ENCODE measurements at places on chromosomes 12 and 14.

DNA sequence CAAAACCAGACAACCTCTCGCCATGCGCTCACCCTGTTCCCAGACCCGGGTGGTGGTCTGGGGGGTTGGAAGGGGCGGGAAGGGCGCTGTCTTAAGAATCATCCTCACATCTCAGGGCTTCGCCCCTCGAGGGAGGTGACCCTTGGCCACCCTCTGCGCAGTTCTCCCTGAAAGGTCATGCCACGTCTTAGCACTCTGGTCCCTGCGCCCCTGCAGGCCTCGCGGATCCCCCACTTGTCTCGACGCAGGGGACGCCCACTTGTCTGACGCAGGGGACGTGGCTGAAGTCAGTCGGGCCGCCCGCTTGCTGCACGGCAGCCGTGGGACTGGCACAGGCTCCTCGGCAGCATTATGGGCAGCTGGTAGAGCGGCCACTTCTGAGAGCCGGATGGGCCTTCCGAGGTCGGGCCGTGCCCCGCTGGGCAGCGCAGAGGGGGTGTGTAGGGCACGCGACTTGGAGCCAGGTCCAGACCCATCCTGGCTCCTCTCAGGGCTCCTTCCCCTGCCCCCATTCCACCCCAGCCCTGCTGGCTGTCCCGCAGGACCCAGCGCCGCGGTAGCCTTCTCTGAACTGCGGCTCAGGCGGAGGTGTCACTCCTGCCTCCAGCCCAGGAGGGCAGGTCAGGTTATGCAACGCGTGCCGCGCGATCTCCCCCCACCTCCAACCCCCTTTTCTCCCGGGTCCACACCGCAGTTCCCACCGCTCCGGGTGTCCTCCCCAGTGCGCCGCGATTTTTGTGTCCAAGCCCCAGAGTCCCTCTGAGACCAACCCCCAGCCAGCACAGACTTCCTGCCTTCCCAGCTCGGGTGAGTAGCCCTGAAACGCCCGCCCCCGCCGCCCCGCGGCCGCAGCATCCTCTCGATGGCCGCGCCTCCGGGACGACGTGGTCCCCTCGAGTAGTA lies 40.9 kb upstream of the CAPRIN2 start:
- DNase-seq: no peak

- DNase-seq: peak; percentile 45
Observed at GRCh38 chr12:27861428-27862167, 81.6 kb upstream of the MANSC4 start.

- no peak for DNase-seq
Observed at GRCh38 chr12:7376196-7376595, 67.8 kb downstream of the CD163L1 start.

GRCh38 chr12:21526721-21527345 lies 737 bp downstream of the SPX start:
- DNase-seq: no peak

DNA sequence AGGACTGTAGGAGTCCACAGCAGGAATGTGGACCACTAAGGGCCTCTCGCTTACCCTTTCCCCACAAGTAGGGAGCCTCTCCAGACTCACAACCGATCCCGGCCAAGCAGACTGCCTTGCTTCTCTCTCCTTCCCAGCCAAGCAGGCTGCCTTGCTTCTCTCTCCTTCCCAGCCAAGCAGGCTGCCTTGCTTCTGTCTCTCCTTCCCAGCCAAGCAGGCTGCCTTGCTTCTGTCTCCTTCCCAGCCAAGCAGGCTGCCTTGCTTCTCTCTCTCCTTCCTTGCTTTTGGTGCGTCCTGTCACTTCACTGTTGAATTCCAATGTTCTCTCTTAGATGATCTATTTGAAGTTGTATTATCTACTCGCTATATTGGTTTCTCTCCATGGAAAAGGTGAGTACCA lies 32.6 kb upstream of the CCND2 start:
- DNase-seq: no peak

- no peak for DNase-seq
Observed at GRCh38 chr12:55673638-55674037, 34.1 kb downstream of the ITGA7 start.

GRCh38 chr12:48980953-48981756 lies 3.0 kb downstream of the WNT1 start:
- no peak for DNase-seq

DNA sequence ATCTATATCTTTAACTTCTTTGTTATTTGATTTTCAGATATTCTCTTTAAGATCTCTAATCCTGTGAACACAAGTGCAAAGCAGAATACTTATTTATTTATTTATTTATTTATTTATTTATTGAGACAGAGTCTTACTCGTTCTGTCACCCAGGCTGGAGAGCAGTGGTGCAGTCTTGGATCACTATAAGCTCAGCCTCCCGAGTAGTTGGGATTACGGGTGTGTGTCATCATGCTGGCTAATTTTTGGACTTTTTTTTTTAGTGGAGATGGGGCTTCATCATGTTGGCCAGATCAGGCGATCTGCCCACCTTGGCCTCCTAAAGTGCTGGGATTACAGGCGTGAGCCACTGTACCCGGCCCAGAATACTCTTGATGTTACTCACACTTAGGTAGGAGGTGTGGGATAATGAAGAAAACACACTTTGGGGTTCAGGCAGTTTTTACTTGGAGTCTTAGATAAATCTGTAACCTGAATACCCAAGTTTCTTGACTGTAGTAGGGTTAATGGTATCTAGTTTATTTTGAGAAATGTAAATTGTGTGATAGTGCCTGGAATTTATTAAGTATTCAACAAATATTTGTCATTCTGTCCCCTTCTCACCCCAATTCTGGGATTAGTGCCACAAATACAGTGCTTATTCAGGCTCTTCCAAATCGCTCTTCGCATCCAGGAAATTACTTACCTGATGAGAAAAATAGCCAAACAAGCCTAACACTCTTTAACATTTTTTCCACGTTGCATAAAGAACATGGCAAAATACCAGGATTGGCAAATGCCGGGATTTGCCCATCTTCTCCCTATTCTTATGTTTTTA lies 33.0 kb downstream of the METAP2 start:
- no peak for DNase-seq

DNA sequence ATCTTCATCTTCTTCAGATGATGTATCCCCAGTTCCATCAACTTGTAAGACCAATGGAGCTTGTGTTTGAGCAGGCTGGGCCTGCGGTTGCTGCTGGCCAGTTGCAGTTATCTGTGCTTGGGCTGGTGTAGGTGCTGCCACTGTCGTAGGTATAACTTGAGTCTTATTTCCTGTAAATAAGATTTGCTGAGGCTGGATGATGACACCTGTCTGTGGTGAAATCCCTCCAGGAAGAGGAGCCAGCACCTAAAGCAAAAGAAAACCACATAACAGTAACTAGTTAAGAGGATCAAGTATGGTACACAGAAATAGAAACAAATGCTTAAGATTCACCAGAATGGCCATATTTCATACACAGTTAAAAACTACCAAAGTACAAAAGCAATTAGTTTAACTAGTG lies 28.2 kb downstream of the GTF2A1 start:
- DNase-seq: no peak

GRCh38 chr12:107284692-107285091 lies 191.3 kb upstream of the CRY1 start:
- no peak for DNase-seq

DNA sequence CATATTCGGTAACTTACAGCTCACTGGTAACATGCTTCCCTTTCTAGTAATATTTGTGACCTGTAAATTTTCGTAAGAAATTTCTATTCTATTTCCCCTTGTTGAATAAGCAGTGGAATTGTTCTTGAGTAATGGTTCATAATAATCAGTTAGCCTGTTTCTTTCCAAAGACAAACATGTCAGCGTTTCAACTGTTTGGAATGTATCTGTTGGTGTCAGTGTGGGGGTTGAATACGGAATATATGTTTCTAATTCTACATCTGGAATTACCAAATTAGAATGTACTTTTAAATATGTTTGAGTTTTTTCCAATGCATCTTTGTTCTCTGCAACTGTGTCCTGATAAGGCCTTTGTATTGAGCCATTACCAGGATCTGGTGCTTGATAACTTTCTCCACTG lies 2.0 kb downstream of the BBS10 start:
- no peak for DNase-seq

DNA sequence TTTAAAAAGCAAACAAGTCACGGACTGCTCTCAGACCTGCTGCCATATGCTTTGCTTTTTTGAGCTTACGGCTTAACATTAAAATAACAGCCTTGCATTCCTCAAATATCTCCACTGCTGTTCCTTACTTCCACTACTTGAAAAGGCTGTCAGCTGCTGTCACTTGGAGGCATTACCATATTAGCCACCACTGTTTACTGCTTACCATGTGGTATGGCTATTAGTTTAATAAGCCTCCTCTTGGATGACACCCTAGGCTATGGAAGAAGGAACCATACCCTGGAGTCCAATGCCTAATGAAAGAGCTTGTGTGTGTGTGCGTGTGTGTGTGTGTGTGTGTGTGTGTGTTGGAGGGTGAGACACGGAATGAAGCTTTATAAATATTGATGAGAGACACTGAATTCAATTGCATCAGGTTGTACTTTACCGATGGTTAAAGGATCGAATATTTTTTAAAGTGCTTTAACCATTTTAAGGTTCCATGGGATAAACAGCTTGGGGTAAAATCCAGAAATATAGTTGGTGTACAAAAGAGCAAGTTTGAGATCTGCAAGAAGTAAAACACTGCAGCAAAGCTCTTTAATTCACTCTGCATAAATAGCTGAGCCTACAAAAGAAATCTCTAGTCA lies 174.5 kb downstream of the TTC7B start:
- no peak for DNase-seq

DNA sequence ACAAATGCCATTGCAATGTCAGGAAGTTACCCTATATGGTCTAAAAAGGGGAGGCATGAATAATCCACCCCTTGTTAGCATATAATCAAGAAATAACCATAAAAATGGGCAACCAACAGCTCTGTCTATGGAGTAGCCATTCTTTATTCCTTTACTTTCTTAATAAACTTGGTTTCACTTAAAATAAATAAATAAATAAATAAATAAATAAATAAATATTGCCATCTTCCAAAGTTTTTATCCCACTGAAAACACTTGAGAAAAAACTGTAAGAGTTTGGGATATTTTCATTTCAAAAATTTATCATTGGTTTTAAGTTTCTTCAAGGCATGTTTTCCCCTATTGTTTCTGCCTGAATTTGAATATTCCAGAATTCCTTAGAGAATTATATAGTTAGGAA lies 89.8 kb downstream of the SYT10 start:
- DNase-seq: no peak

- DNase-seq: no peak
Observed at GRCh38 chr14:22520796-22521195, 68.2 kb downstream of the DAD1 start.

GRCh38 chr12:2531371-2531770 lies 263.4 kb upstream of the FKBP4 start:
- no peak for DNase-seq

DNA sequence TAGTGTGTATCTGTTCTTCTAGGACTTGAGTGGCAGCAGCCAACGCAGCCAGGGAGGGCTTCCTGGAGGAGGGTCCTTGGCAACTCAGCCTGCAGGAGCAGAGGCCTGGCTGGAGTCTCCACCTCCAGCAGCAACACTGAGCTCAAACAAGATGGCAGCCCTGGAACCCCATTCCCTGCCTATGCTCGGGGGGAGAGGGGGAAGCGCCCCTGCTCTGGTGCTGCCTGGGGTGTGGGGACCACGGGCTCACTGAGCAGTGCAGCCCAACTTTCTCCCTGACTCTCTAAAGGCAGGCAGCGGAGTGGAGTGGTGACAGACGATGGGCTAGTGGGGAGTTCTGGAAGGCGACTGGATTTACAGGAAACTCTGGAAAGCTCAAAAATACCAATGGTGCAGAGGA lies 160.7 kb downstream of the CALM1 start:
- DNase-seq: no peak

DNA sequence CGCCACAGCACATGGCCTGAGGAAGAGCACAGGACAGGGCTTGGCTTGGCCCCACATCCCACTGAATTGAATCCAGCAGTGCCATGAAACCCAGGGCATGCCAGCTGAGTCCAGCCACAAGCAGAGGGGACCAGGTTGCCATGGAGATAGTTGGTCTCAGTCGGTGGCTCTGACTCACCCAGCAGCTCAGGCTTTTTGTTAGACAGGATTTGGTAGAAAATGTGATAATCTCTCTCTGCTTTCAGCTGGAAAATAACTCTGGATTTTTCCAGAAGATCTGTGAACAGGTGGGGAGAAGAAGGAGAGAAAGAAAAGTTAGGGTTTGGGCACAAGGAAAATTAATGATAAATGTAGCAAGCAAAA lies 4.8 kb downstream of the MYH7 start:
- DNase-seq: no peak

GRCh38 chr14:67441256-67441655 lies 29.3 kb upstream of the PLEK2 start:
- DNase-seq: no peak

GRCh38 chr12:94717656-94718055 lies 67.3 kb upstream of the TMCC3 start:
- DNase-seq: no peak

DNA sequence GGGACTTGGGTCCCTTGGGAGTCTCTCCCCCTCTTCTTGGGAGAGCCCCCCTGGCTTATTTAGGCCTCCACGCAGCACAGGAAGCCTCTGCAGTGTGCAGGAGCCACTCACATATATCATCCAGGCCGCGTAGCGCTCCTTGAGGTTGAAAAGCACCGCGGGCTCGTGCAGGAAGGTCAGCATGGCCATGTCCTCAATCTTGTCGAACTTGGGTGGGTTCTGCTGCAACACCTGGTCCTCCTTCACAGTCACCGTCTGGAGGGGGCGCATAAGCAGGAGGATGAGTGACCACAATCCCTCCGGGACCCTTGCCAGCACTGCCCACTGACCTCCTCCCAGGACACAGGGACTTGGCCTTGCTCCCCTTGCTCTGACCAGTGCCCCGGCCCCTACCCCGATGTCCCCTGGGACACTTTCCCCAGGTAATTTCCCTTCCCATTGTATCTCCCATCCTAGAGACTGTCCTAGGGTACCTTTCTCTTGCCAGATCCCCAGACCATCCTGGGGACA lies 2.5 kb downstream of the MYH6 start:
- DNase-seq: no peak

DNA sequence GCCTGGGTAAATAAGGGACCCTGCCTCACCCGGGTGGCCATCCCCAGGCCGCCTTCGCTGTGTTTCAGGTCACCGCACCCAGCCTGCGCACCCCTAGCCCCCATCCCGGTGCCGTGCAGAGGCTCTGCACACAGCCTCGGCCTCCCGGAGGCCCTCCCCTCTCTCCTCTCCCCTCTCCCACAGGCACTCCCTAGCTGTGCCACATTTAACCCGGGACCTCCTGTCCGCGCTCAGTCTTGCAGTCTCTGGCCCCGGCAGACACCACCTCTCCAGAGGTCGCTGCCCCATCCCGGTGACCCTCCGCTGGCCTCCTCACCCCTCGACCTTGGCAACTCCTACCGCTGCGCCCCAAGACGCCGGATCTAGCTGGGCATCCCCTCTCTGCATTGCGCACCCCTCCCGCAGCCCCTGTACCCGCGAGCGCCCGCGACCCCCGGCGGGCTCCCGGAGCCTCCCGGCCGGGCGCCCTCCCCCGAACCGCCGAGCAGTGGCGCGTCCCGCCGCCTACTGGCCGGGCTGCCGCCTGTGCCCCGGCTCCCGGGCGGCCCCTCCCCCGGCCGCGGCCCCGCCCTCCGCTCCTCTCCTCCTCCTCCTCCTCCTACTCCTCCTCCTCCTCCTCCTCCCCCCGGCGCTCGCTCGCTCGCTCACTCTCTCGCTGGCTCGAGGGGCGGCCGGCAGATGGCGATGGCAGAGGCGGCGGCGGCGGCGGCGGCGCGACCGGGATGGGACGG lies 120.7 kb downstream of the AACS start:
- peak; percentile 52 for DNase-seq

- DNase-seq: no peak
Observed at GRCh38 chr12:120079411-120080400, 36.8 kb downstream of the RAB35 start.

Measured in right renal cortex interstitium (tissue), 3 donors.